Kidney epithelial cell (primary cell): ENCODE measurements at places on chromosomes 7 and 10.

DNA sequence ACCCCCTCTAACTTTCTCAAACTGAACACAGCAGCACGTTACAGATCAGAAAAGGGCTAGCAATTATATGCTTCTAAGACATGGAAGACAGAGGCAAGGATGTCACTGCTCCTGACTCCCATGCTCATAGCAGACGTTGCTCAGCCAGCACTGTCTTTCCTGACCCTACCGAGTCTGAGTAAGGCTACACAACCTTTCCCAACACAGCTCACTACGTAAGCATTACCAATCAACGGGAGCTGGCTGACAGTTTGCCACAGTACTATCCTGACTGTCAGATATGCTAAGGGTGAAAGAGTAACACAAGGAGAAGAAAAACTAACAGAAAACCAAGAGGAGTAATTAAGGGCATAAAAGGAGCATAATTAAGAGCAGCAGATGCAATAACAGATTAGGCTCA is 171.2 kb downstream of the CHCHD3 start:
- no peak for DNase-seq

DNA sequence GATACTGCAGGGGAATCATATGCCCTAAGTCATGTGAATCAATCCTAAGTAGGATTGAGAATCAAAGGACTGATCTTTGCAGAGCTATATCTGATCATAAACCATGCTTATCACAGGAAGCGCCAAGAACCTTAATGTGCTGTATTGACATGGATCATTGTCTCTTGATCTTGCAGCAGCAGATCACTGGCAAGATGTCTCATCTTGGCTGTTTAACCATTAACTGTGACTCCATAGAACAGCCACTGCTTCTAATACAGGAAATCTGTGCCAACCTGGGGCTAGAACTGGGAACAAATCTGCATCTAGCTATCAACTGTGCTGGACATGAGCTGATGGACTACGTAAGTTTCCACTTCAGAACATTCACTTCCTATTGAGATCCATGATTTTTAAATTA is 21.6 kb downstream of the ENO4 start:
- no peak for DNase-seq

DNA sequence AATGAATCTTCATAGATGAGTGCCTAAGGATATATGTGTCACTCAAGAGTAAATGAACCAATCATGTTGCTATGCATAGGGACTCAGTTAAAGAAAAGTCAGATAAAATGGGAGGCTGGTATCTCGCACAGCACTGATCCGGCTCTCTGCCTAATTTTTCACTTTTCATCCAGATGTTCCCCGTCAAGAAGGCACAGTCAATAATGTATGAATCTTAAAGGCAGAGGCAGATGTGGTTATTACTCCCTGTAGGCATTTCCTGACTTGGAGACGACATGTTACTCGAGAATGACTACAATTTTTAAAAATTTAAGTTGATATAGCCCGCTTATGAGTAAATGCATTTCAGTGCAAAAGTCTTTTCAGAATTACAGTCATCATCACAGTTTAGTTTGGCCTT is 113.6 kb downstream of the TBXAS1 start:
- DNase-seq: no peak

GRCh38 chr10:85789982-85790789 is 576.4 kb downstream of the GRID1 start:
- no peak for DNase-seq

DNA sequence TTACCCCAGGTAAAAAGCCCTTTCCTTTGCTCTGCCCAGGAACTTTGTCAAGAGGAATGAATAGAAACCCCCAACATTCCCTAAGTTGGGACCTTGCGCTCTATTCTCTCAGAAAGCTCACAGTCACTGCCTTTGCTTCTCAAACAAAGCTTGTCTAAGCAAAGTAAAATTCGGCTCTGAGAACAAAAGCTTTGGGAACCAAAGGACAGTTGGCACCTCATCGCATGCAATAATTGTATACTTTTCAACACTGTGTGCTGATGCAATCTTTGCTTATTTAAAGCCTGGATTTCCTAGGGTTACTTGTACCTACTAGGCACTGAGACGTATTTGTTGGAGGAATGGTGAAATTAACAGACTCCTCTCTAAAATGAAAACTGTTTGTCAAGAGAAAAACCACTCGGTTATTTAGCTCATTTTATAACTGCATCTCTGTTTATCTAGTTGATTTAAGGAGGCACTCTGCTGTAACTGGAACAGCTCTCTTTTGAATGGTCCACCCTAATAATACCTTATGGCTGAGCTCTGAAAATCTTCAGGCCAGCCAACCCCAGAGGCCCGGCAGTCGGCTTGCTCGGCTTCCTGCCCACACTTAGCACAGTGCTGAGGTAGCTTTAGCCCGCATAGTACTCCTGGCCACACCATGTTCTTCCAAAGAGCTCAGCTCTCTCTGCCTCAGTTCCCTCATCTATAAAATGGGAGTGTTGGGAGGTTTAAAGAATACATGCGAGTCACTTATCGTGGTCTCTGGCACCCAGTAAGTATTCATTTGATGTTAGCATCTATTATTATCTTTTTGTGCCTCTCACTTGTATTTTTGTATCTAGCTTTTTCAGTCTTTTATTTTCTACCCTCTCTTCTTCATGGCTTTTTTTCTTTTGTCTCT is 80.2 kb upstream of the PRR15 start:
- DNase-seq: no peak

DNA sequence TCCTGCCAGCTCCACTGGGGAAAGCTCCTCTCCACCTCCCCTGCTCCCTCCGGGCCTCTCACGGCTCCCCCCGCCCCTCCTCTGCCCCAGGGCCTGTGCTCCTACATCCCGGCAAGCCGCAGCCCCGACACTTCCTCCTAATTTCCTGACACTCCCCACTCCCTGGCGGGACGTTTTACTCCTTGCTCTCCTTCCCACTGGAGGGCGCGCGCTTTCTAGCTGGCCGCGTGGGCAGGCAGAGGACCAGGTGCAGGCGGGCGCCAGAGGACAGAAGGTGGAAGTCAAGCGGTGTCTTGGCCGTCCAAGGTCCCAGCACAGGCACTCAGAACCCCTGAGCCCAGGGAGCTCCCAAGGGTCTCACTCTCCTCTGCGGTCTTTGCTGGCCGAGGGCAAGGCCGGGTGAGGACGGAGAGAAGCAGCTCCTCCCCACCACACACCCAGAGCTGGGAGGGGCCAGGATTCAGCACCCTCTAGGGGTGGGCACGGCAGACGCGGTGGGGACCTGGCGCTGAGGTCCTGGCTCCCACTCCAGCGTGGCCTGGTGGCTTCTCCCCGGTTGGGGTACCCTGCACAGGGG is 19.1 kb downstream of the ADAM8 start:
- DNase-seq: no peak

DNA sequence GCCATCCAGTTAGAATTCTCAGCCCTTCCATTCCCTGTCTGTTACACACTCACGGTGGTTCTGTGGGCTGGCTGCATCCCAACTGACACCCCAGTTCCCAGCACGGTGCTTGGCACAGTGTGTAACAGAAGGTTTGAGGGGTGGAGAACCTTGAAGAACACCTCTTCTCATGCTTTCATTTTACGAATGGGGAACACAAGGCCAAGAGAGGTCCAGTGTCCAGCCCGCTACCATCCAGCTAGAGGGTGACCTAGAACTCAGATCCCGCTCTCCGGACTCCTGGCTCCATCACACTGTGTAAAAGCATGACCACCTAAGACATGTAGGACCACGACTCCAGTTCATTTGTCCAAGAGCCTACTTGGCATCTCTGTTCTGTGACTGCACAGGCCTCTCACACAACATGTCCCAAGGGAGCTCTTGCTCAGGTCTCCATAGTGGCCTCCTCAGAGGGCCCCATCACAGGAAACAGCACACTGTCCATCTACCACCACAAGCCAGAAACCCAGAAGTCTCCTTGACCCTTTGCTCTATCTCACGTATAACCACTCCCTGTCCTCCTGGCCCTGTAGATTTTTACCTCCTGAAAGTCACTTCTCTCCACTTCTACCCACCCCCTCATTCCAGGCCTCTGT is 2.8 kb upstream of the CDH23 start:
- DNase-seq: no peak

DNA sequence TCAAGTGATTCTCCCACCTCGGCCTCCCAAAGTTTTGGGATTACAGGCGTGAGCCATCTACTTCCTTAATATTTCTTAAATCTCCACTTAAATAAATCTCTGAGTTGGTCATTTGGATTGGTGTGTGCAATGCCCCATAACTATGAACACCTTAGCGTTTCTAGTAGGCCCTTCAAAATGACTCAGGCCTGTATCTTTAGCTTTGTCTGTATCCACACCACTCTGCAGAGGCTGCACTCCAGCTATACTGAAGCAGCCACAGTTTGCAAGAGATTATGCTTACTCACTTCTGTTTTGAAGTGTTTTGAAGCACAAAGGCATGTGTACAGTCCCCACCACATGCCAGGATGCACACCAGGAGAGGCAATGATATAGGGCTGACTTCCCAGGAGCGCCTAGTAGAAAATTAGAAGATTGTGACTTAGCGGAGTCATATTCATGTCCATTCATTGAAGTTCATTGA is 2.4 kb upstream of the ST7 start:
- no peak for DNase-seq

DNA sequence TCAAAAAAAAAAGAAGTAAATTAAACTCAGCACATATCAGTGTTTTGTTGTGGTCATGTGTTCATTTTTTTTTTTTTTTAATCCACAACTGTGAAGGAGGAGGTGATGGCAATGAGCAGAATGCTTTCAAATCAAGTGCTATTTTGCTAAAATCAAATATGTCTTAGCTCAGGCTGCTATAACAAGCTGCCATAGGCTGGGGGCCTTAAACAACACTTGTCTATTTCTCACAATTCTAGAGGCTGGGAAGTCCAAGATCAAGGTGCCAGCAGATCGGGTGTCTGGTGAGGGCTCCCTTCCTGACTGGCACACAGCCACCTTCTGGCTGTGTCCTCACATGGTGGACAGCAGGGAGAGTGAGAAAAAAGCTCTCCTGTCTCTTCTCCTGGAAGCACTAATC is 203.9 kb downstream of the FAM107B start:
- DNase-seq: no peak

GRCh38 chr10:43997330-43997729 is 348.6 kb upstream of the ZNF32 start:
- no peak for DNase-seq

DNA sequence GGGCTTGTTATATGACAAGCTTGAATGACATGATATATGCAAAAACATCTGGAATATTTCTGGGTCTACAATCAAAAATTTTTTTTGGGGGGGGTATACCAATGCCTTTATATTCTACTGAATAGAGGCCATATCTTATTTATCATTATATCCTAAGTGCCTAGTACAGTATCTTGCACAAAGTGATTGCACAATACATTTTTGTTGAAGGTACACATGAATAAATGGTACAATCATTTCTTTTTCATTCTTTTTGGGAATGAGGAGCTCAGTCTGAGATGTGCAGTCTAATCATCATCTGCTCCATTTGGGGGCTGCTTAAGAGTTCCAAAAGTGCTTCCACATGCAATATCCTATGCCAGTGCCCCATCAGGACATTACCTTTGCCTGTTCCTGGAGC is 214.6 kb downstream of the KIF20B start:
- DNase-seq: no peak

DNA sequence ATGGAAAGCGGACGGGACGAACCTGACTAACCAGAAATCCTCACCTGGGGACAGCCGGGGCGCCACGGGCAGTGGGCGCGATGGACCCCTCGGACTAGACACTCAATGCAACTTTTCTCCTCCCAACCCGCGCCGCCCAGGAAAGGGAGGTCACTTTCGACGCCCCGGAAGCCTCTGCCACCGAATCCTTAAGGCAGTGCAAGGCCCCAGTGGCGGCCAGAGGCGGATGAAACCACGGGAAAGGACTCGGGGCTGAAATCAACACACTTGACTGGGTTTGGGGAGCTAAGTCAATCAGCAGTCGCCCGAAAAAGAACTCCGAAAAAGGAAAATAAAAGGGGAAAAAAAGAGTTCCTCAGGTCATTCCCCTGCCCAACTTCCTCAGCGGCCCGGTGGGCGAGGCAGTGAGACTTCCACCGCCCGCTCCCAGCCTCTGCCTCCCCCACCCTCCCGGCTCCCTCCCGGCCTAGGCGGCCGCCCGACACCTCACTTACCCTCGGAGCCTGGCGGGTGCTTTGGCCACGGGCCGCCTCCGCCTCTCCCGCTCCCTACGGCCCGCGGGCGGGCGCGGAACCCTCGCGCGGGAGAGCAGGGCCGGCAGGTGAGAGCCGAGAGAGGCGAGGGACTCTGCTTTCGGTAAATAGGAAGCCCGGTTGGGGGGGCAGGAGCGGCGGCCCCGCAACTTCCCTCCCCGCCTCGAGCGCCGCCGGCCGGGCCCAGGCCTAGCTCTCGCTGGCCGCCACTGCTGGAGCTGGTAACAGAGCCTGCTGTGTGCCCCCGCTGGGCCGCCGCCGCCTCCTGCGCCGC is 518 bp downstream of the WAPL start:
- no peak for DNase-seq

GRCh38 chr7:11707606-11708193 is 124.3 kb downstream of the THSD7A start:
- no peak for DNase-seq

DNA sequence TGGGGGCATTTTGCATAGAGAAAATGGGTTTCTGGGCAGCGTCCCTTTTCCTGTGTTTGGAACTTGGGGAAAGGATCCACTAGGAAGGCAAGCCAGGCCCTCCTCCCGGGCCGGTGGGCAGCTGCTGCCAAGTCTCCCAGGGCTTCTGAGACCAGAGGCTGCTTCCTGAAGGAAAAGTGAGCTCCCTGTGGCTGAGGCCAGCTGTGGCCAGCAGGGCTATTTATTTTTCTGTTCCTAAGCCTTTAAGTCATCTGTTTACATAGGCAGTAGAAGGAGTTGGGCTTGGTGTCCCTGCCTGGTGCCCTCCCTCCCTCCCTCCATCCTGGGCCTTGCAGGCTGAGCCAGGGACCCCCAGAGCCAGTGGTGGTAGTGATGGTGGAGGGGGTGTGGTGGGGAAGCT is 70.5 kb upstream of the COL13A1 start:
- DNase-seq: no peak
